MM.1S (cell line): ENCODE measurements at places on chromosomes 5 and 9.

- no peak for DNase-seq
These were observed 147.9 kb downstream of the PLPPR1 start for GRCh38 chr9:101176384-101176783.

DNA sequence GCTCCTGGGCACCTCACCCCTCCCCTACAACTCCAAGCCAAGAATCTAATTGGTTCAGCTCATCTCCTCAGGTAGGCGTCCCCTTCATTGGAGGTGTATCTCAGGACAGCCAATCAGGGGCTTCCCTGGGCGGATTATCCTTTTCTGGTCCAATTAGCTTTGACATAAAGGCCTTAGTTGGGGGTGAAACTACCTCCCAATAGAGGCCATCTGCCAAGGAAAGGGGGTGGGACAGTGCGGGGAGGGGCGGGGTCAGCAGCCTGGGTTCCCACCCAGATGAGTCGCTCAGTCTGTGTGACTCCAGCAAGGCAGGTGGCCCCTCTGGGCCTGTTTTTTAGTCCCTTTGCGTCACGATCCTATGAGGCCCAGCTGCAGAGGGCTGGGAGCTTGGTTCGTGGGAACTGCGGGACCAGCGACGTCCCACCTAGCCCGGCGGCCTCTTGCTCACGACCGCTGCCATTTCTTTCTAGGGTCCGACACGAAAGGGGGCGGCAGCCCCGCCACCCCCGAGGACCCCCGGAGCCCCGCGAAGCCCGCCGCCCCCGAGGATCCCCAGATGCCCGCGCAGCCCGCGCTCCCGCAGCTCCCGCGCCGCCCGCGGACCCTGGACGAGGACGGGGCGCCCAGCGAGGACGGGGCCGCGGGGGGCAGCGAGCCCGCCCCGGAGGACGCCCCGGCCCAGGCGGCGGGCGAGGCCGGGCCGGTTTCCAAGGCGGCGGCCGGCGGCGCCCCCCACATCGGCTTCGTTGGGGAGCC, 8.9 kb downstream of the PRRT1B start:
- DNase-seq = no peak

DNA sequence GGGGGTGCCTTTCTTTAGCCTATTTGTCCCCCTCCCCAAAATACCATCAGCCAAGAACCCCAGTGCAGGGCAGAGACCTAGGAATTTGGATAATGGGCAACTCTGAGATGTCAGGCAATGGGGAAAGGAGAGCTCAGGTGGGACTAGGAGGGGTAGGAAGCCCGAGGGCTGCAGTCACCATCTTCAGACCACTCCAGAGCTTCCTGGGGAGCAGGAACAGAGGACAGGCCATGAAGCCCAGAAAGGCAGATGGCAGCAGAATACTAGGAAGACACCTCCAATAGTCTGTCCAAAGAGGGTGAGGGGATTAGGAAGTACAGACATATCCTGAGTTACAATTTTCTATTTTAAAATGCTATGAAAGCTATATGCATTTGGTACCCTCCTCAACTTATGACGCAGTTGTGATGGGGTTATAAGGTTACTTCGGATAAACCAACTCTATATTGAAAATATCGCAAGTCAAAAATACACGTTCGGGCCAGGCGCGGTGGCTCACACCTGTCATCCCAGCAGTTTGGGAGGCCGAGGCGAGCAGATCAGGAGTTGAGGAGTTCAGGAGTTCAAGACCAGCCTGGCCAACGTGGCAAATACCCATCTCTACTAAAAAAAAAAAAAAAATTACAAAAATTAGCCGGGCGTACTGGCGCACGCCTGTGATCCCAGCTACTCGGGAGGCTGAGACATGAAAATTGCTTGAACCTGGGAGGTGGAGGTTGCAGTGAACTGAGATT, 34.6 kb upstream of the IL17B start:
- no peak for DNase-seq

GRCh38 chr9:133098104-133098754, 22.8 kb downstream of the RALGDS start:
- DNase-seq = no peak

DNA sequence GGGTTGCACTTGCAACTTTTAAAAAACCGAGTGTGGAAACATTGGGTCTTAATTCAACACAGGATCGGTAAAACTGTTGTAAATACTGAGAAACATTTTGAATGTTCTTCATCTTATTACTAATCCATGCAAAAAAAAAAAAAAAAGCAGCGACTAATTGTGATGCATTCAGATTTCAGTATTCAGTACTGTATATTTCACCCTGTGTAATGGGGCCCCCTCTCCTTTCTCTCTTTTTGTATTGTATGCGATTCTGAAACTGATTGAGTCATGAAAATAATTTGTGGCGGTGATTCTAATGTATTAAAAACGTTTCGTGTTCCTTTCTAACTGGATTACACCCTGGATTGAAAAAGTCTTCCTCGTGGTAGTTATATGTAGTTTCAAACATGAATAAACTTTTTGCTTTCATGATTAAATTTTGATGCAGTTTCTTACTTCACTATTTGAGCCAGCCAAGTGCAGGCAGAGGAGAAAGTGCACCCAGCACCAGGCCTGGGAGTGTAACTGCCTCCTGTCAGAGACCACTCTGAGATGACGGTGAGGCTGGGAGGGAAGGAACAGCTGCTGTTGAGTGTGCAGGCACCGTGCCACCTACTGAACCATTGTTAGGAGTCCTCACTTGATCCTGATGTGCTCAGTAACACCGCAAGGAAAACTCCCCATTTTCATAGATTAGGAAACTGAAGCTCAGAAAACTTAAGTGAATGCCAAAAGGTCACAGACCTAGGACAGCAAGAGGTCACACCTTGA, 220.0 kb downstream of the PBX3 start:
- no peak for DNase-seq

GRCh38 chr9:6611865-6612264, 33.7 kb downstream of the GLDC start:
- no peak for DNase-seq

GRCh38 chr5:99929067-99929805, 605.9 kb upstream of the FAM174A start:
- DNase-seq = no peak

- no peak for DNase-seq
These were observed 9.1 kb downstream of the ENHO start for GRCh38 chr9:34513567-34514214.

- DNase-seq = no peak
These were observed 930.3 kb upstream of the C9orf72 start for GRCh38 chr9:28503573-28503972.

DNA sequence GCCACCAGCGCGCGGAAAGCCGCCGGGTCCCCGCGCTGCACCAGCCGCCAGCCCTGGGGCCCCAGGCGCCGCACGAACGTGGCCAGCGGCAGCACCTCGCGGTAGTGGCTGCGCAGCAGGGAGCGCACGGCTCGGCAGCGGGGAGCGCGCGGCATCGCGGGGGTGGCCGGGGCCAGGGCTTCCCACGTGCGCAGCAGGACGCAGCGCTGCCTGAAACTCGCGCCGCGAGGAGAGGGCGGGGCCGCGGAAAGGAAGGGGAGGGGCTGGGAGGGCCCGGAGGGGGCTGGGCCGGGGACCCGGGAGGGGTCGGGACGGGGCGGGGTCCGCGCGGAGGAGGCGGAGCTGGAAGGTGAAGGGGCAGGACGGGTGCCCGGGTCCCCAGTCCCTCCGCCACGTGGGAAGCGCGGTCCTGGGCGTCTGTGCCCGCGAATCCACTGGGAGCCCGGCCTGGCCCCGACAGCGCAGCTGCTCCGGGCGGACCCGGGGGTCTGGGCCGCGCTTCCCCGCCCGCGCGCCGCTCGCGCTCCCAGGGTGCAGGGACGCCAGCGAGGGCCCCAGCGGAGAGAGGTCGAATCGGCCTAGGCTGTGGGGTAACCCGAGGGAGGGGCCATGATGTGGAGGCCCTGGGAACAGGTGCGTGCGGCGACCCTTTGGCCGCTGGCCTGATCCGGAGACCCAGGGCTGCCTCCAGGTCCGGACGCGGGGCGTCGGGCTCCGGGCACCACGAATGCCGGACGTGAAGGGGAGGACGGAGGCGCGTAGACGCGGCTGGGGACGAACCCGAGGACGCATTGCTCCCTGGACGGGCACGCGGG, at the start of gene TERT:
Gene TERT, minus strand, starts transcription at position 234 of the 815 bp plus-strand sequence. Its CDS starts 79 bp downstream, at position 155.
- no peak for DNase-seq

DNA sequence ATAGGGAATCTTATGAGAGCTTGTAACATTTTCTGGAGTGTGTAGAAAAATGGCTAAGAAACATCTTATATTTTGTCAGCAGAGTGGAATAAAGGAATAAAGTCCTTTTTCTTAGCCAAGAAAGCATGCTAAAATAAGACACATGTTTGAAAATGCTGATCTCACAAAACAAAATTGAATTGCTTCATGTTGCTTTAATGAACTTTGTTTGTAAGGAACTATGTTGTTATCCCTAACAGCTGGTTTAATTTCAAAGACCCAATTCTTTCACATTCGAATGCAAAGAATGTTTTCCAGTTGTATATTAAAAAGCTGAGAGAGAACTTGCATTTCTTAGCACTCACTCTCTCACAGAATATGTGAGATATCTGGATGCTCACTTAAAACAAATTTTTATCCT, 107.6 kb downstream of the MUSK start:
- no peak for DNase-seq

- no peak for DNase-seq
These were observed 23.1 kb downstream of the FGFR4 start for GRCh38 chr5:177109810-177110209.

- no peak for DNase-seq
These were observed 36.6 kb downstream of the NLN start for GRCh38 chr5:65758546-65759144.

DNA sequence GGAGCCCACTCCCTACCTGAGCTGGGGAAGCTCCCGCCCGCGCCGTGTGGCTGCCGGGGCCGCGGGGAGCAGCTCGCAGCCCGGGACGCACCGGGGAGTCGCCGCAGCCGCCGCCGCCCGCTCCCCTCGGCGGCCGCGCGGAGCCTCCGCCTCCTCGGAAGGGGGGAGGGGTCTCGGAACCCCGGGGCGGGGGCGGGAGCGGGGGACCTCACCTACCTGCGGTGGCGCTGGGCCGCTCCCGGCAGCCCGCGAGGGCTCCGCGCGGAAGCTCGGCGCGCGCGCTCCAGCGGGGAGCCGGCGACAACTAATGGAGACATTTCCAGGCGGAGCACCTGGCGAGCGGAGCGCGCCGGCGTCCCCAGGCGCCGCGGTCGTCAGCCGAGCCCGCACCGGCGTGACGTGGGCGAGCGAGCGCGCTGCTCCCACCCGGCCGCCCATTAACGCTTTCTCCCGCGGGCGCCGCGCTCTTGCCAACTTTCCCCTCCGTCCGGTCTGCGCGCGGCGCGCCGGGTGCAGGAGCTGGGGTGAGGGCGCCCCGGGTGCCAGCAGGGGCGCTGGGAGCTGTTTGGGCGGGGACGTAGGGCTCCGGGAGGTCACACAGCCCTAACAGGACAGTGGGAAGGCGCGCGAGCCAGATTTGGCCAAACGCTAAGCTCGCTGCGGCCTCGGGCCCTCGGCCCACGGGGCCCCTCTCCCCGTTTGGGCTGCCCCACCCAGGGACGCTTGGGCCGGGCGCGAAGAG, 4.3 kb upstream of the IRX4 start:
- no peak for DNase-seq

DNA sequence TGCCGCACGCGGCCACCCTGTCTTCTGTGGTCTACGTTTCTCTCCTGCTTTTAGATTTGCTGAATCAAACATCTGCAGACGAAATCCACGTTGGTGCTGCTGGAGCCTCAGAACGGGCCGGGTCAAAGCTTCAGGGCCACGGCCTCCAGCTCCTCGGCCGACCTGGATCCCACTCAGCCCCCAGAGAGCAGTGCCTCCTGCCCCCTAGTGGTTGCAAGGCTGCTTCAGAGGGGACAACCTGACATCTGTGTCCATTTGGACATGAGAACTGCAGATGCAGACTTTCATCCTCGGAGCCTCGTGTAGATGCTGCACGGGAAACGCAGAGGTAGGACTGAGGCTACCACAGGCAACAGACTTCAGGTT, 23.0 kb upstream of the SLC6A3 start:
- DNase-seq = no peak

- DNase-seq = no peak
These were observed 12.8 kb upstream of the NDFIP1 start for GRCh38 chr5:142095651-142096330.

GRCh38 chr5:16713386-16713928, 96.7 kb upstream of the RETREG1 start:
- no peak for DNase-seq

- peak; percentile 94 for DNase-seq
These were observed 97.5 kb downstream of the PIP5K1B start for GRCh38 chr9:68802525-68803015.

- DNase-seq = no peak
These were observed 92.1 kb downstream of the ZCCHC7 start for GRCh38 chr9:37212435-37212834.

- DNase-seq = no peak
These were observed 659 bp upstream of the TUSC1 start for GRCh38 chr9:25678846-25679360.

DNA sequence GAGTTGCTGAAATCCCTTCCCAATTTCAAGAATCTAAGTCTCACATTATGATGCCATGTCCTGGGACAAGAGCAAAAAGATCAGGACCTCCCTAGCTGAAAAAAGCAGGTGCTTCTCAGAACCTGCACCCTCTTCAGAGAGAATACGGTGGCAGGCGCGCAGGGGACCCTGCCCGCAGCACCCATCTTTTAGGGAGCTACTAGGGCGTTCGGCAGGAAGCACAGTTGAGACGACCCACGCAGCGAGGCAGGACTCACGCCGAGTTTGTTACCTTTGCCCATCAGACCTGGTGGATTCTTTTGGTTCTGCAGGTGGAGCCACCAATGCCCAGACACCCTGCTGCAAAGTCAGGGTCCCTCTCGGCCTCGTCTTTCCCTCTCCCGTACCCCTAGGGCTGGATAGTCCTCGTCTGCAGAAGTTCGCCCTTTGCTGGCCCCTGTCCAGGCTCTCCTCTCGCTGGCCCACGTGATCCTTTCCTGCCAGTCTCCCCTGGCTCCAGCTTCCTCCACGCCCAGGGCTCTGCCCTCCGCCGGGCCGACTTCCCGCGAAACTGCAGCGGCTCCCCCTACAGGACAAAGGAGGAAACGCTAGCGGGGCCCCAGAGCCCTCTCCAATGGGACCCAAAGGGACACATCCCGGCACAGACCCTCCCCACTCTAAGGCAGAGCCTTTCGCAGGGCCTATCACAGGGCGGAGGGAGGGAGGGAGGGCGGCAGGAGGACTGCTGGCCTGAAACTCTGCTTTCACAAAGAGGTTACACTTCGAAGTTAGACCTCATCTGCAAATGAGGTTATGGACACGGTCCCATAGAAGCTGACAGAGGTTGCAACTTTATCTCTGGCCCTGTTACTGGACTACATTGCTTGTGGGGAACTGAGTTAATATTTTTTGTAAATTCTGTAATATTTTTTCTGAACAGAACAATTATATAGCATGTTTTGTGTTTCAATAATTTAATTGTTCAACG, 28.8 kb downstream of the TMEM174 start:
- DNase-seq = peak; percentile 66

- no peak for DNase-seq
These were observed 62.3 kb downstream of the GDNF start for GRCh38 chr5:37777432-37778130.

DNA sequence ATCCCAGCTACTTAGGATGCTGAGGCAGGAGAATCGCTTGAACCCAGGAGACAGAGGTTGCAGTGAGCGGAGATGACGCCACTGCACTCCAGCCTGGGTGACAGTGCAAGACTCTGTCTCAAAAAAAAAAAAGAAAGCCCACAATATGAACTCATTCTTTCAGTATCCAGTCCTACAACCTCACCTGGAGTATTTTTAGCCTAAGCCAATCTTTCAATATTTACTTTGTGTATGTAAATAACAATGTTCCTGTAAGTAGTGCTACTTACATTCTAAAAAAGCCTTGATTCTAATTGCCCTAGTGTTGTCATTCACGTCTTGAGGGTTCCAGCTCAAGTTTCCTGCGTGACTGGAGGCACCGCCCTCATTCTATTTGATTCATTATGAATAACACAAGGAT, 62.0 kb downstream of the BHMT start:
- DNase-seq = no peak
